ENCODE measurements at places on chromosomes 4 and X.
A peak's percentile ranks its signal among the peaks of the same experiment; 100 is the strongest.

GRCh38 chr4:25861951-25862410 is 807 bp downstream of the SEL1L3 start:
- peak; percentile 54 for DNase-seq

DNA sequence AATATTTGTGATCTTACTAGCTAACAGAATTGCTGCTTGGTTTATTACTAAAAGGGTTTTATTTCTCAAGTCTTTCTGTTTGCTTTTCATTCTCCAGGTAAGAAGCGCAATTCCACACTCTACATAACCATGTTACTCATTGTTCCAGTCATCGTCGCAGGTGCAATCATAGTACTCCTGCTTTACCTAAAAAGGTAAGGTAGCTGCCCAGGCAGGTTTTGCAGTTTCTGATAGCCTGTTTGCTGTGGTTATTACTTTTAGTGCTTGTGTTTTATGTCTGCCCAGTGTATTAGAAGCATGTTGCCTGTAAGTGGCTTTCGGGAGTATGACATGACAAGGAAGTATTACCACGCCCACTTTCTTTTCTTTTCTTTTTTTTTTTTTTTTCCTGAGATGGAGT is 46.4 kb downstream of the IL13RA1 start:
- DNase-seq, result no peak

DNA sequence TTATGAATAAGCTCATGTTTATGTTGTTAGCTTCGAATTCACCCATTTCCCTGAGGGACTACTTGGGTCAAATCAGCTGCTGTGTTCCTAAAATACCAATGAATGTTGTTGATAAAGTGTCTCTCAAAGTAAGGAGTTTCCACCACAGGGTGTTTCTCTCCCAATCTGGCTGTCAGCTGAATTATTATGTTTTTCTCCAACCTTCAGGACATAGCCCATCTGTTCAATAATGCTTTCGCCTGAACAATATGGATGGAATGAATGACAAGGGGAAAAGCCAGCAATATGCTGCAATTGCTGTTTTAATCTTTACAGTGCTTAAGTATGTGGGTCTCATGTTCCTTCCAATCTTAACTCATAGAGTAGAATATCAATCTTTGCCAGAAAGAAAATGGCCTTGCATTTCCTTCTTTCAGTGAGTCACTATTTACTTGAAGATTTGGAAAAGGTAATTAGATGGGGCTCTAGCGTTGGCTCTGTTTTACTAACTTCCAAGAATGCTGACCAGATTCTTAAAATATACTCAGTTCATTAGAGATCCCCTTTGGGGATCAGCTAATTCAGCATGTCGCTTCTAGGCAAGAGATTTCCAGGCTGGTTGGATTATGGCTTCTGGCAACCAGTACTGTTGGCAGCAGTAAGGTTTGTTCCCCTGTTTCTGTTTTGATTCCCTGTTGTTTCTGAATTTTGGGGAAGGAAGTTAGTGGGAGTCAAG is 410.5 kb downstream of the PPP3CA start:
- DNase-seq, result peak; percentile 10

- no peak for DNase-seq
Observed at GRCh38 chrX:10074241-10074941, 82.4 kb upstream of the CLCN4 start.

DNA sequence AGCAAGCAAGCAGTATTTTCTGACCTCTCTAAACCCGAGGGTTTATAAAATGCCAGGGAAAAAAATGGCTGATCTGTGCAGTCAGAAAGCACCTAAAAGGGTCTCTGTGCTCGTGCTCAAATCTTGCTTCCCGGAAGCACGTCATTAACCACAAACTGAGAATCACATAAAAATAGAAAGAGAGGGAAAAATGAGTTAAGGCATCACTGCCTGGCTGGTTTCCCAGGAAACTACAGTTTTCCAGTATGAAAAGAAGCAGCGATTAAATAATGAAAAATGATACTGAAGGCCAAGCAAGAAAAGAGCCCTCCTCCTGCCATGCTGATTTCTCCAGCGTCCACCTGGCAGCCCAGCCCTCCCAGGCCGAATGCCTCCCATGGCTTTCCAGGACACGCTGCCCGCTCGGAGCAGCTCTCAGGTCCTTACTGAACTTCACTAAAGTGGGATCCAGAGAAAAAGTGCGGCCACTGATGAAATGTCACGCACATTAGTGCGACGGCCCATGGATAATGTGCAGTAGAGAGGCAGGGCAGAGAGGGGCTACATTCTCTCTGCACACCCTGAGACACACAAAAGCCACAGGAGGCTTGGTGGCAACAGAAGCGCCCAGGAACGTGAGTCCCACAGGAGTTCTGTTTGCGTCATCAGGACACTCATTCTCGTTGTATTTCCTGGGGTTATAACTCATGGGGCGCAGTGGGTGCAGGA is 80.4 kb downstream of the WFS1 start:
- DNase-seq, result no peak

GRCh38 chrX:39774774-39775328 is 322.9 kb downstream of the BCOR start:
- no peak for DNase-seq

GRCh38 chr4:138500869-138501268 is 258.7 kb upstream of the SLC7A11 start:
- DNase-seq, result no peak

DNA sequence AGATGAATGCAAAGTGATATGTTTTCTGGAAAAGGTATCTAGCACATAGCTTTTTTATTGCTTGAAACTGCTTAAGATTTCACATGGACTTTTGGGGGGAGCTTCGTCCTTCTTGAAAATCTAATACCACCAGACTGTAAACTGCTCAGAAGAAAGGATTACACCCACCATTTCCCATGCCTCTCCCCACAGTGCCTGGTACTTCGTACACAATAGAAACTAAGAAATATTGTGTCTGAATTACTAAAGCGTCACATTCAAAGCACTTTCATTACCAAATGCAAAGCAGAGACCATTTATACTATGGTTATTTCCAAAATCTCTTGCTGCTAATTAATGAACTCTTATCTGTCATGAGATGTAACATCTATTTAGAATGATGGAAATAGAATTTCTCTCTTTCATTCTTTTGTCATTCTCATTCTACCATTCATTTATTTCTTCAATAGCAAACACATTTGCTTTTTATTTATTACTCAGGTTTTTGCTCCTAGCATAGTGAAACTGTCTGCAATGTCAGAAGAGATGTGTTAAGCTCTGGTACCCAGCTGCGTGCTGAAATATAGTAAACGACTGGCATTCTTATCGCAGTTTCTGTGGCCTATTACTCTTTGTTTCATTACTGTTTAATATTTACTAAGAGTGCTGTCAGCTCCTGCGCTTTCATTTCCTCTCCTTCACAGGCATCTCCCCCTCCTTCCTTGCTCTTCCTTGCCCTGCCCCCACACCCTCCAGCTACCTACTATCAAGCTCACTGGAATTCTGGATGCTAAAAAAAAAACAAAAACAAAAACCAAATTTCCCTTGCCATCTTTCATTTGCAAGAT is 51.4 kb upstream of the RAPGEF2 start:
- no peak for DNase-seq

DNA sequence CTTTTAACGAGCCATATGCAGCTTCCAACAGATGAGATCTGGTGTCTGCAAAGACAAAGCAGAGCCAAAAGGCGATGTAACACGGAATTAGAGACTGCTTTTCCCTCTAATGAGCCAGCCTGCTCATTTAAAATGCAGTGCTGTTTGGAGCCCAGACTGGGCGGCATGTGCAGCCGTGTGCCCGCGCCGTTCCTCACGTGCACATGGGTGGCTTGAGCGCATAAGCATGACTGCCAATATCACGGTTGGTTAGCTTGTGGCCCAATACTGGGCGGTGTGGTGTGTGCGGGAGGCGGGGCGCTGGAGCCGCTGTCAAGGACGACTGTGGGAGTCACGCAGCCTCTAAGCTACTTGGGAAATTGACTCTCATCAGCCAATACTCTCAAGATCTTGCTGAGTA is 87.0 kb upstream of the SCOC start:
- no peak for DNase-seq

- DNase-seq, result no peak
Observed at GRCh38 chr4:140353786-140354185, 19.7 kb upstream of the SCOC start.

DNA sequence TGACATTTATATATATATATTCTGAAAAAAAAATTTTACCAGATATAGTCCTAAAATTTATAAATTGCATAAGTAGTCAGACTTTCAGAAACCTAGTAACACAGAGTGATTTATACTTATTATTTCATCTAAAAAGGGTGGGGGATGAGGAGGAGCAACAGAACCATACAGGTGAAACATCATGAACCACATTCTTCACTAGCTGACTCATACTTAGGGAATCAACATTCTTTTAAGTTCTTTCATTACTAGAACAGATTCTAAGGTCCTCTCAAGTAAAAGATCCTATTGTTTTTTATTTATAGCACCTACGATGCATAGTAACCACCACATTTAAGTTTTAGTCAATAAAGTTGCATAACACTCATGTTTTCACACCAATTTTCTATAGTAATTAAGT is 166.1 kb downstream of the LRBA start:
- DNase-seq, result no peak

DNA sequence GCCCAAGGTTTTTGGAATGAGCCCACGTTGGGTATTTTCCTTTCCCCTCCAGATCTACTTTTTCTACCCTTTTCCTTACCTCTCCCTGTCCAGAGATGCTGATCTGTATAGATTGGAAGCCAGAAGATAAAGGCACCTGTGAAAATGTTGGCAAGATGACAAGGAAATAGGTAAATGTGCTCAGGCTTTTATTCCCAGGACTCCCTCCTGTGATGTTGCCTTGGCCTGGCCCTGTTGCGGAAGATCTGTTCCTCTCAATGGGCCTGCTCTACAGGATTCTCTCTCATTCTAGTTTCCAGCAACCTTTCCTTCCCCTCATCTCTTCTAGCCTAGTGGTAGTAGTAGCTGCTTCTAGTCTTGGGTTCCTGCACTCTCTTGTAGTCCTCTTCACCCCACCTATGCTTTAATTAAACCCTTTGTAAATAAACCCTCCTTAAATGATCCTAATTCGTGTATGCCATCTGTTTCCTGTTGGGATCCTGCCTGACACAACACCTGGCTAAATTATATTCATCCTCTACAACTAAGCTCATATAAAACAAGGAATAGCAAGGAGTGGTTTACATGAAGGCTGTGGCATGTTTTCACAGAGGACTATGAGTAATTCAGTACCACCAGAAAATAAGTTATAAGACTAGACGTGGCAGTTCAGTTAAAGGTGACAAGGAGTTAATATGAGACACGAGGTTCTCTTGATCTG is 95.7 kb upstream of the MAOA start:
- no peak for DNase-seq

GRCh38 chr4:2583517-2583916 is 47.1 kb downstream of the FAM193A start:
- peak; percentile 65 for DNase-seq

DNA sequence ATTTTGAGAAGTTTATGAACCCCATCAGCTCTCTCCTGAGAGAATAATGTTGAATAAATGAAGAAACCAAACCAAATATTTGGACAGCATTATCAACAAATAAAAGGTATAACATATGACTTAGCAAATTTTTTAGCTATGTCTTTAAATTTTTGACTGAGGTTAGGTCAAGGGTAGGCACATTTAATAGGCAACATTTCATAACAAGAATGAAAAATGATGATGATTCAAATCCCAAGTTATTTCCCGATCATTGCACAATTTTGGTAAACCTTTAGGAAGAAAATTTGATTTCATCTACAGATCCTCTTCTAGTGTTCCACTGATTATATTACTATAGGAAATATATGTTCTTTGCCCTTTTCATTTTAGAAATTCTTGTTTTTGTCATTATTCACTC is 123.7 kb upstream of the TLR3 start:
- no peak for DNase-seq

DNA sequence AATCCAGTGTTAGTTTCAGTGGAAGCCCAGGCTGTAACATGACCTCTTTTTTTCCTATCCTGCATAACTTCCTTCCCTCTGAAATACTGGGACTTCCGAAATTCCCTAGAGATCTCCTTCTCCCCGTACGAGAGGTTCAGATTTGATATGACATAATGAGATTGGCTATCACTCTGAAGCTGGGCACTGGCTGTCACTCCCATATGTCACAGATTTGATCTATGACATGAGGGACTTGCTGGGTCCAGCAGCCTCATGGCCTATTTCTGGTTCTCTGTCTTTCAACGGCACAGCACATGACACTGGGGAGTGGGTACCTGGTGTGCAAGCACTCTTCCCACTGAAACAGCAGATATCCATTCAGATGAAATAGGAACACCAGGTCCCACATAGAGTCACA is 36.7 kb downstream of the PF4 start:
- no peak for DNase-seq

DNA sequence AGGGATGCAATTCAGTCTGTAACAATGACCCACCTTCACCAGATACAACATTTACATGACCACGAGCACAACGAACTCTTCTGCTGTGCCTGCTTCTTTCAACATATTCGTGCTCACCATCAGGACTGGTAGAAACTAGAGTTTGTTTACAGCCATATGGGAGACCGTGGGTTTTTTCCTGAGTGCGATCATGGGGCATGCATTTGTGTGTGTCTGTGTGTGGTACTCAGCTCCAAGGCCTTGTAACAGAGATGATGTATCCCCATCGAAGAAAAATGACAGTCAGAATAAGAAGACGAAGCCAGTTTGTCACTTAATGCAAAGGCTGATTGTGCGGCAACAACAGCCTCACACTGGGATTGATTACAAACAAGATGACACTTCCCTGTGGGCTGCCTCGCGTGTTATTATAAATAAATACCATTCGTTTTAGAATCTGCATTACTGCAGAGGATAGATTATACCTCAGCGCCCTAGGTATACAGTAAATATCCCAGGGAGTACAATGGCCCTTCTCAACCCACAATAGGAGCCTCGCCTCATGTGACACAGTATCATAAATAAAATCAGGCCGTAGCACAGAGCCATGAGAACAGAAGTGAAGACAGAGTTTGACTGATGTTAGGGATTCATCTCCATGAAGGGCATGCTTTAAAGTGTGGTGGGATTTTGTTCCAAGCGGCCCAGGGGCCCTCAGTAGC is 97.3 kb upstream of the NOCT start:
- no peak for DNase-seq
